ENCODE measurements at places on chromosomes 7 and 10.

- DNase-seq = no peak
These were observed 14.1 kb downstream of the ZWINT start for GRCh38 chr10:56346845-56347415.

- DNase-seq = no peak
These were observed 44.7 kb downstream of the DOCK4 start for GRCh38 chr7:112161253-112162141.

DNA sequence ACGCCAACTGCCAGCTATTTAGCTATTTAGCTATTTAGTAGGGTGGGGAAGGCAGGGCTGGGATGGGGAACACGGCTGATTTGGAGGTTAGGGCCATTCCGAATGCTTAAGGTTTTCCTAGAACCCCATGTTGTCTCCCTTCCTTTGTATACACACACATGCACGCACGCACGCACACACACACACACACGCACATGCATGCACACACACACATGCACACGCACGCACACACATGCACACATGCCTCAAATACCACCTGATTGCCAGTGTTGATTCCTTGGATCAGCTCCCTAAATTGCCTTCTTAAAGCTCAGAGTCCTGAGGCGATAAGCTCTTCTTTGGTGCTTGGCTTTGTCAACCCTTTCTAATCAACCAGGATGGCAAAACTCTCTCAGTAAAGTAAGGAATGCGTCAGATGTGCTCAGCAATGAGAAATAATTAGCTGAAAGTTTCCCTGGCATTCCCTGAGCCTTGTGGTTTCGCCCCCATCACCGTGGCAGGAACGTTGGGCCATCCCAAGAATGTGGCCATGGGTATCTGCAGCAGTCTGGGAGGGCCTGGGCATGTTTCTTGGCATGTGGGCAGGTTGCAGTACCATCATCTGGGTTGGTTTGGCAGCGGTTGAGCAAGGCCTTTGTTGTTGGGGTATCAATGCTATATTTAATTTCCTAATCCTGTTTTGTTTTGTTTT, 305.6 kb downstream of the LRMDA start:
- DNase-seq = no peak

DNA sequence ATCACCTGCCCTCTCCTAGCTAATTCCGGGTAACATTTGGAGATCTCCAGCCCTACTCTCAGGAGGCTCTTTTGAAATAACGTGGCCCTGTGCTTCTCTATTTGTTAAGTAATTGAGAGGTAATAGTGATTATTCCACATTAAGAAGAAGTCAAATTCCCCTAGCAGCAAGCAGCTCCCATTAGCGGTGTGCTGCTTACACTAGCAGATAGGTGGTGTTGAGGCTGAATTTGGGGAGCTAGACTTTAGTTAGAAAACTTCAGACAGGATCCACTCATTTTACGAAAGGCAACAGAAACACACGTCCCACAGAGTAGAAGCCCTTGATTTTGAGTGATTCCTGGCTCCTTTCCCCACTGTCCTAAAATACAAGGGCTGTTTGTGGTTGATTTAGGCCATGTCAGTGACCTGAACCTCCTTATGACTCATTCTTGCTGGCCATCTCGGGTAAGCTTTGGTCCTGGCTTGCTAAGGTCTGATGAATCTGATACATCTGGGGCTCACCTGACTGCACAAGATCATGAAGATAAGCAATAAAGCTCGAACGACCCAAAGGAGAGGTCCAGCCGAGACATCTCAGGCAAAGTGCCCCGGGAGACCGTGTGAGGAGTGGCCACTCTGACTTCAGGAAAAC, 77.2 kb downstream of the FAM204A start:
- DNase-seq = no peak

GRCh38 chr10:63464402-63465292, 1.1 kb downstream of the JMJD1C start:
- no peak for DNase-seq

- DNase-seq = no peak
These were observed 147.1 kb upstream of the LRRN3 start for GRCh38 chr7:110943701-110944345.

DNA sequence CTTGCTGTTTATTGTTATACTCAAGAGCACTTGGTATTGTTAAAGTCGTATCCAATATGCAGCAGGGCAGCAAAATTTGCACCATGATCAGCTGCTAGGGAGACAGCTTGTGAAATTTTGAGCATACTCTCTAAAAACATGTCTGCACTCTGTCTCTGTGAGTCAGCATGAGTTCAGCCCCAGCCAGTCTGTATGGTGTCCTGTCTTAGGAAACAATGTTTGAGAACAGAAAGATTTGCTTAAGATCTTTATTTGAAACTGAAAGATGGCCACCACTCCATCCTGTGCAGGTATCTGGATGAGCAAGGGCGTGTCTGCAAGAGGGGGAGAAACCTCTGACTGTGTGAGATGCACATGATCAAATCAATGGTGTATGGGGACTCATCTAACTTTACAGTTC, 97.1 kb downstream of the GNAI1 start:
- no peak for DNase-seq

GRCh38 chr7:138700857-138701536, at the start of gene SVOPL:
TSS of gene SVOPL (minus strand) at chr7:138701362. CDS start at chr7:138679045, 22,317 bp downstream.
- no peak for DNase-seq

DNA sequence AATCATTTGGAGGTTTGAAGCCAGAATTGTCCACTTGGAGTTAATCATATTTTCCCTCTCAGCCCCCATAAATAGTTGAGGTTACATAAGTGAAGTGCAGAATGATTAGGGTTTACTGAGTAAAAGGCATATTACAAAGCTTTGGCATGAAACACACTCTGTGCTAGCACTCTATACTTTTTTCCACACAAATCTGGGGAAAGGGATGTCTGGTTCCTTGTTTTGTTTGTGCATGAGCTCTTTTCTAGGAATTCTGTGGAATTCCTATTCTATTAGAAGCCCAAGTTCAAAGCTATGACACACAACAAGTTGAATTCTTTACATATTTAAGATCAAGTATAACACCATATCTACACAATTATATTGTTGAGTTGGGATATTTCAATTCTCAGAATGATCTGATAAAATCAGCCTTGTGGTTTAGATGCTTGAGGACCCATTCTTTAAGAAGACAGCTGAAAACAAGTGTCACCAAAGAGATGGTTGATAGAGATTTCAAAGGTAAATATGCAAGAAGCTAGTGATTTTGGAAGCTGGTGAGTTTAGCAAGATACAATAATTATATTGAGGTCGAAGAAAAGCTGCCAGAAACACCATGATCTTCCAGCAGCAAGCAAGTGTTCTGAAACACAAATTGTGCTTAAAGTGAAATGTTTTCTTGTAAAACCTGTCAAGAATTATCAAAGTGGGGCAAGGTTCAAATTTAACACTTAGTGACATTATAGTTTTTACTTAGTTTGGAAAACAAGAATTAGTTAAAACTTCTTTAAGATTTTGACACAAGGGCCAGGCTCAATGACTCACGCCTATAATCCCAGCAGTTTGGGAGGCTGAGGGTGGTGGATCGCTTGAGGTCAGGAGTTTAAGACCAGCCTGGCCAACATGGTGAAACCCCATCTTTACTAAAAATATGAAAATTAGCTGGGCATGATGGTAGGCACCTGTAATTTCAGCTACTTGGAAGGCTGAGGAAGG, 122.6 kb downstream of the INHBA start:
- DNase-seq = no peak

GRCh38 chr7:39353615-39354376, 212.4 kb upstream of the YAE1 start:
- DNase-seq = no peak

GRCh38 chr7:131381069-131381838, 53.6 kb downstream of the MKLN1 start:
- DNase-seq = no peak

GRCh38 chr10:88754287-88754686, 5.5 kb upstream of the LIPN start:
- no peak for DNase-seq

DNA sequence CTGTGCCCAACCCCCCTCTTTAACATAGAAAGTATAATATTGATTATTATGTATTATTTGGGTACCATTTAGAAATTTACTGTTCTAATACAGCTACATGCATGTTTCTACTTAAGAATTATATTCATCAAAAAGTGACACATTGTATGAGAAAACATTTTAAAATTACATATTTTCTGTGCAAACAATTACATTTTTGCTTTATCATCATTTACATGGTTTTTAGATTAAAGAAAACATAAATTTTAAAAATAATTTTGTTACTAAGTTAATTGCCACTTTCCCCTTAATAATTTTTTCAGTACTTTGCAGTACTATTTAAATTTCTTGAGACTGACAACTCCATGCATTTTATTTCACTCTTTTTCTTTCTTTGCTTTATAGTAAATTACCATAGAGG, 95.3 kb upstream of the GATAD1 start:
- DNase-seq = no peak

DNA sequence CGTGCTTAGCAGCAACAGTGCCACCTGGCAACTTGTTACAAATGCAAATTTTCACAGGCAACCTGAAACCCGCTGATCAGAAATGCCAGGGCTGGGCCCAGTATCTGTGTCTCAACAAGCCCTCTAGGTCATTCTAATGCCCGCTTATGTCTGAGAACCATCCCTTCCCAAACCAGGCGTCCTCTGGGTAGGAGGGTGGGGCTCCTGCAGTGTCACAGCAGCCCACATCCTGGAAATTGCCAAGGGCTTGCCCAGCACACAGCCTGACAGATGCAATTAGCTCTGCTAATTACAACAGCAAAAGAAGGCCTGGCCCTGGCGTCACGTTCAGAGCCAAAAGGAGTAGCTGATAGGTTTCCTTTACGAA, 15.9 kb downstream of the ITPRIP start:
- DNase-seq = no peak

DNA sequence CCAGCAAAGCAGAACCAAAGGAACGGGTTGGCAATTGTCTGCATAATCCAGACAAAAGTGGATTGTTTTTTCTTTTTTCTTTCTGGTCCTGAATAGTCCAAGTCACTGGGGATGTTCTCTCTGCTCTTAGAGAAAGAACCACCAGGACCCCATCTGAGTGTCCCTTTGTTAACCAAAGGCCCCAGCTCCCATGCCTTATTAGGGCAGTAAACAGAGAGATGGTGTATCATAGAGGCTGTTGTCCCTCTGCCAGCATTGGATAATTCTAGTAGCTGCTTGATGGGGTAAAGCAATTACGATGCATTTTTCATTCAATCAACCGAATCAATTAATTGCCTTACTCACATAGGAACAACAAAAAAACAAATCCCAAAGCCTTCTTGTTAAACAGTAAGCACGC, 213.0 kb downstream of the BUB3 start:
- no peak for DNase-seq

DNA sequence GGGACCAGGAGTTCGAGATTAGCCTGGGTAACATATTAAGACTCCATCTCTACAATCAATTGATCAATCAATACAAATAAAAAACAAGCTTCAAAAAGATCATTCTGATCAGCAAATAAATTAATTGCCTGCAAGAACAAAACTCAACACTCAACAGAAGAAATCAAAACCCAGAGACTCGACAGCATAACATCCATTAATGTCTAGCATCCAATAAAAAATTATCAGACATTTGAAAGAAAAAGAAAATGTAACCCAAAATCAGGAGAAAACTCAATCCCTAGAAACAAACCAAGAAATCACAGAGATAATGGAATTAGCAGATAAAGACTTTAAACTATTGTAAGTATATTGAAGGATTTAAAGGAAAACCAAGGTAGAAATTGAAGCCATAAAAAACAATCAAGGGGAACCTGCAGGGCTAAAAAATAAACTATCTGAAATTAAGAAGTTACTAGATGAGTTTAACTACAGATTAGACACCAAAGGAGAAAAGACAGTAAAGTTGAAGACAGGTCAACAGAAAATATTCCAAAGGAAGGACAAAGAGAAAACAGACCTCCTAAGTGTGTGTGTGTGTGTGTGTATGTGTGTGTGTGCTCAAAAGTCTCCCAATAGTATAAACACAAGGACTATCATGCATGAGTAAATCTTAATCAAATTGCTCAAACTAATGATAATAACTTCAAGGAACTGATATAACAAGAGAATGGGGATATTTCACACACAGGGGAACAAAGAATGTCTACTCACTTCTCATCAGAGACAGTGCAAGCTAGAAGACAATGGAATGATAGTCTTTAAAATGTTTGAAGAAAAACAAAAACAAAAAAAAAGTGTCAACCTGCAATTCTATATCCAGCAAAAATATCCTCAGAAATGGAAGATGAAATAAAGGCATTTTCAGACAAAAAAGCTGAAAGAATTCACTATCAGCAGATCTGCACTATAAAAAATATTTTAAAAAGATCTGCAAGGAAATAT, 7.7 kb downstream of the NUDCD3 start:
- DNase-seq = no peak

- no peak for DNase-seq
These were observed 447.6 kb downstream of the TFEC start for GRCh38 chr7:115582956-115583355.

GRCh38 chr10:60719721-60720120, 58.6 kb upstream of the CDK1 start:
- DNase-seq = no peak

- no peak for DNase-seq
These were observed 319.8 kb upstream of the PHYHIPL start for GRCh38 chr10:58856508-58857240.

DNA sequence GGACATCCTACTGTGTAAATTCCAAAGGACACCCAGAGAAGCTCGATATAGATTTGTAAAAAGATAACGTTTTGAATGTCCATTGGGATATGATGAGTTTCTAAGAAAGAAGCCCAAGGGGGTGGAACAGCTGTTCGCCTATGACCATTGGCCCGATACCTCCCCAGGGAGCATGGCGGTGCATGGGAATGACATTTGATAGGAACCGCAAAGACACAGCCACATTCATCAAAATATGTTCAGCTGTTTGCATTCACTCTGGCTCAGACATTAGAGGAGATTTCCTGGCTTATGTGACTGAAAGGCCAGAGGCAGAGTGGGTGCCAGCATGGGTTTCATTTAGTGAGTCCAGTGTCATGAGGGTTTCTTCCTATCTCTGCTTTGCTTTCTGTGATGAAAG, 56.0 kb upstream of the BAIAP2L1 start:
- no peak for DNase-seq

DNA sequence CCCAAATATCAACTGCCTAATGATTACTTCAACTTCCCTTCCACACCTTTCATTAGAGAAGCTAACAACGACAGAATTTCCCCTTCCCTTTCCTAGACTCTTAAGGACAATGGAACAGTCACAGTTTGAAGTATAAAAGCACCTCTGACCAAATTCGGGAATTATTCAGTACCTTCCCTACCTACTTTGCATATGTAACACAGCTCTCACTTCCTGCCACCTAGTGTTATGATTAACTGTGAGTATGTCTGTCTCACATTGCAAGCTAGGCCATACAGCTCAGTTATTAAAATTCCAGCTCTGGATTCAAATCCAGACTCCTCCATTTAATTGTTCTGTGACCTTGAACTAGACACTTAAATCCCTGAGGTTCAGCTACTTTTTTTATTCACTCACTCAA, 44.8 kb upstream of the HPSE2 start:
- DNase-seq = no peak

DNA sequence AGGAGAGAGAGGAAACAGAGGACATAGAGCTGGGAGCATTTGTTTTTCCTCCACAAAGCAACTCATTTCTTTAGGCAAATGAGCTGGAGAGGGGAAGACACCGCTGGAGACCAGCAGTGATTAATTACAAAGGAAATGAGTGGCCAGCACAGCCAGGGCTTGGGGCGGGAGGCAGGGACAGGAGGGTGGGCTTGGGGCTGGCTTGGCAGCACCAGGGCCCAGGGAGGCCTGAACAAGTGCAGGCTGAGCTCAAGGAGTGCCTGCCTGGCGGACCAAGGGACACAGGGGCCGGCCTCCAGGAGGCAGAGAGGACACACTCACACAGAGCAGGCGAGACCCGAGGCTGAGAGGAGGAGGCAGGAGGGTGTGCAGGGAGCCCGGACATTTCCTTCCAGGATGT, 149.0 kb upstream of the UNC5B start:
- no peak for DNase-seq
